Neural progenitor cell (in vitro differentiated cells): ENCODE measurements at places on chromosomes 16 and 17.

DNA sequence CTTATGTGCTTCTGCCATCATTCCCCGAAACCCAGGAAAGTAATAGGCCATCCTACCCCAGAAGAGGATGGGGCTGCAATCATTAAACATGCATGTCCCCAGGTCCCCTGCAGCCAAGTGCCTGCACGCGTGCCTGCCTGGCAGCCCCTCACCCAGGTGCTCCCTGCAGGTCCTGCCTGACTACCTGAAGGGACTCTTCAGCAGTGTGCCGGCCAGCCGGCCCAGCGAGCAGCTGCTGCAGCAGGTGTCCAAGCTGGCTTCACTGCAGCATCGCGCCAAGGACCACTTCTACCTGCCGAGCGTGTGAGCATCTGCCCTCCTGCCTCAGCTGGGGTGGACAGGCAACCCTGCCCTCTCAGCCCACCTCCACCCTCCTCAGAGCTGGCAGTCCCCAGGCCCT is 16.2 kb upstream of the ALKBH5 start:
- DNase-seq: no peak

DNA sequence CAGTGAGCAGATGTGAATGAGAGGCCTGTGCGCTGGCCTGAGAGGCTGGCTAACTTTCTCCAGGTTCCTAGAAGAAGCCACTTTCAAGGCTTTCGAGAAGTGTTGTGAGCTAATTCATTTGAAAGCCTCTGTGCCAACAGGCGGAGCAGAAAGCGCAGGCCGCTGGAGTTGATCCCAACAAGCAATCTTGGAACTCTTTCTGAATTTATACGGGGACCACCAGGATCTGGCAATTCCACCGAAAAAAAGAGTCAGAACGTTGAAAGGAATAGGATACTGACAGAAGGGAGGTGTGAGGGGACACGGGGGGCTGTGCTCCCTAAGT is 71.3 kb upstream of the METRNL start:
- DNase-seq: no peak

DNA sequence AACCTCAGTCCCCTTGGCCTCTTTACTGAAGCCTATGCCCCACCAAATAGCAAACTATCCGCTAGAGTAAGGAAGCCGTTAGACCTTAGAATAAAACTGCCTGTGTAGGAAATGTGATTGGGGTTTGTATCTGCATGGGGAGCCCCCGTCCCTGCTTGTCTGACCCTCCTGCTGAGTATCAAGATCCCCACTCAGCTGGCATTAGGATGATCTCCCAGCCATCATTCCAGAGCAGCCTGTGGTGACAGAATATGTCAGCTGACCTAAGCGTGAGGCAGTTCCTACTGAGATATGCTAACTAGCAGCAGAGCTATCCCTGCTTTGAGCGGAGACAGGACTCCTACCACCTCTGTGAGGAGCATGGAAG is 645 bp upstream of the GFOD2 start:
- DNase-seq: peak; percentile 57

DNA sequence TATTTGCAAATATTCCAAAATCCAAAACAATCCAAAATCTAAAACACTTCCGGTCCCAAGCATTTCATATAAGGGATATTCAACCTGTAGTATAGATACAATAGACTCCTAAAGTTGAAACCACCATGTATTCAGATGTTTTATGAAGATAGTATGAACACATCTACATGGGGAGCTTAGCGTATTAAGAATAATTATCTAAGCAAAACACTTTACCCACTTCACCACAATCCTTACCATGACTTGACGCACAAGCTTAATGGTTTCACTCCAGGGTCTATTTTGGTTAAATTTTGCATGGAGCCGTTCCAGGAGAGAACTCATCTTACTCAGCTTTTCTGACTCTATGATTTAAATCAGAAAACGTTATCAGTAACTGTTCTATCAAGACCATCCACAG is 3.5 kb downstream of the MED1 start:
- no peak for DNase-seq

GRCh38 chr16:67407176-67407787 is 9.0 kb downstream of the ZDHHC1 start:
- DNase-seq: no peak

GRCh38 chr16:16101585-16101984 is 121.7 kb downstream of the ABCC6 start:
- no peak for DNase-seq

DNA sequence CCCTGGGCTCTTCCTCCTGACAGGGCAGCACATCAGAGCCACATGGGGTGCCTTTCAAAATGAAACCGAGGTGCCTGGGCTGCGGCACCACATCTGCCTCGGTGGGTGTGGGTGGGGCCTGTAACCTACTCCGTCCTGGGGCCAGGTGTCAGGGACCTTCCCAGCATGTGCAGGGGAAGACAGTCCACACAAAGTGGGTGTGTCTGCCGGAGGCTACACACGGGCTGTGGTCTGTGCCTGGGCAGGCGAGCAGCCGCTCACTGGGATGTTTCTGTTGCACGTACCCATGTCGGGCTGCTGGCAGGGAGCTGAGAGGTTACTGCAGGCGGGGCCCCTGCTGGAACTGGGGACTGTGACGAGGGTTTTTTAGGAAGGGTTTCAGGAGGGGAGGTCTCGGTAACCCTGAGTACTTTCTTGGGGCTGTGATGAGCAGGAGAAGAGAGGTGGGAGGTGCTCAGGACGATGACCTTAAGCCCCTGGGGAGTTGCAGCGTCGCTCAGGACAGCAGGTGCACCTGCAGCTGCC is 351.2 kb downstream of the SEC14L1 start:
- DNase-seq: no peak

DNA sequence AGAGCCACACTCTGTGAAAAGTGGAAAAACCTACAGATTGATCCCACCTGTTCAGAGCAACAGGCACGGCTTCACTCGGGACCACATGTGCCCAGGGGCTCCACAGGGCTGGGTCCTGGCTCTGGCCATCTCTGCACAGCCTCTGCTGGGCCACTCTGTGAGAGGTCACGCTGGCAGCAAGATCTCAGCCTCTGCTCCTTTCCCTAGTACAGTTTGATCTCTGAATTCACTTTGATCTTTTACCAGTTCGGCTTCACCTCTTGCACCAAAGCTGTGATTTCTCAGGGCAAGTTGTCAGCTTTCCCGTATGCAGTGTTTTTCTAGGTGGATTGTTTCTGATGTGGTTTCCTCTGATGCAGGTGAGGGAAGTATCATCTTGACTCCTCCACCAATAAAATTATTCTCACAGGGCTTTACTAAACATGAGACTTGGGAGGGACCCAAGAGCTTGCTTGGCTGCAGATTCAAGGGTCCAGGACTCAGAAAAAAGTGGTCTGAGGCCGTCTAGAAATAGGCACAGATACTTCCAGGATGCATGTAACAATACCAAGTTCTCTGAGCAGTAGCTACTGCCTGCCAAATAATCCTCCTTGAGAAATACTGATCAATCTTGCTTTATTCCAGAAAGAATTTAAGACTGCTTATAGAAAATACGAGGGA is 24.0 kb upstream of the ALDH3A1 start:
- no peak for DNase-seq

- DNase-seq: peak; percentile 87
Measured at GRCh38 chr16:67170168-67170948, at the start of gene NOL3. Gene NOL3, plus strand, starts transcription at chr16:67170538.

DNA sequence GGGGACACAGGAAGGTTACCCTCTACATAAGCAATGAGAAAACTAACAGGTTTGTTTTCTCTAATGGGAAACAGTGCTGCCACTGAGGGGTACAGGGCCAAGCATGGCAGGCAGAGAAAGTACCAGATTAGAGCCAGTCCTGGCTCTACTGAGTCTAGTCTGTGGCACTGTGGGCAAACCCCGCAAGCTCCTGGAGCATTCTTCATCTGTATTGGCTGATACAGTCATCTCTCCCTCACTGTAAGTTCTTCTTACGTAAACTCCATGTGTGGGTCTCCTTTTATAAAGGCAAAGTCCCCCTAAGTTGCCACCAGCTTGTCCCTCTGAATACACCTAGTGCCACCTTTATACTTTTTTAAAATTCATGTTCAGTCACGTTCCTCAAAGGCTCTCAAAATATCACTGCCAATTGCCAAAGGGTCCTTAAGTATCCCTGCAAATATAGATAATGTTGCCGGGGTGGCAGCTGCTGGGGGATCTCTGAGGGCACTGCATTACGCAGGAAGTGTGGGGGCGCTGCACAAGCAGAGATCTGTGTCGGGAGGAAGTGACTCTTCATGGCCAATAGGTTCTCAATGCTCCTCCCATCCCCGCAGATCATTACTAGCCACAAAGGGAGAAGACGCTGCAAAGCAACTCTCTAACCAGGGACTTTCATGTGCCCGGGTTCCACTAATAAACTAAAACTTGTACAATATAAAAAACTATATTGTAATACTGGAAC is 18.8 kb downstream of the XPO6 start:
- DNase-seq: no peak

GRCh38 chr16:77564791-77565390 is 130.1 kb upstream of the ADAMTS18 start:
- no peak for DNase-seq

DNA sequence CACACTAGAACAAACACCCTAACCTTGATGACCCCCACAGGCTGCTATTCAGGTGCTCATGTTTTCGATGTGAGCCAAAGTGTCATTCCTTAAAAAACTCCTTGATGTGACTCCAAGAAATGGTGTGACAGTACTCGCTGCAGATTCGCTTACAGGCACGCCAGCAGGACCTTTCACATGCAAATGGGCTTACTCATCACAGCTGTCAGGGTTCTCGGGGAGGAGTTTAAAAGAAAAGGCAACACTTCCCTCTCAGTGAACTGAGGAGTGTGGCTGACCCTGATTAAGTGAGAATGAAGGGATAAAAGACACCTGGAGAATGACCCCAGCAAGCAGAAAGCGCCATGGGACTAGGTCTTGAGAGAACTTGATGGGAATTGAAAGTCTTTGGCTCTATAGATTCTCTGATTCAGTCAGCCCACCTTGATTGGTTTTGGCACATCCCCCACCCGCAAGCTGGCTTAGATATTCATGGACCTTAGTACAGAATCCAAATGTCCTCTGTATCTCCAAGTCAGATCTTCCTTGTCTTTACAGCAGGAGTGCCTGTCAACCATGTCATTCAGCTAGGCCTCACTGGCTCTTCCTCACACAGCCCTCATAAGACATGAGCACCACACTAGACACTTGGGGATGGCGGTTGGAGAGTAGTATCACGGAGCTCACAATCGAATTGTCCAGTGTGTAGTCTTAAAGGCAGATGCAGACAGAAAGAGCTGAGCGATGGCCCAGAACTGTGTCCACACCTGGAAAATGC is 82.6 kb downstream of the HIC1 start:
- DNase-seq: peak; percentile 84

DNA sequence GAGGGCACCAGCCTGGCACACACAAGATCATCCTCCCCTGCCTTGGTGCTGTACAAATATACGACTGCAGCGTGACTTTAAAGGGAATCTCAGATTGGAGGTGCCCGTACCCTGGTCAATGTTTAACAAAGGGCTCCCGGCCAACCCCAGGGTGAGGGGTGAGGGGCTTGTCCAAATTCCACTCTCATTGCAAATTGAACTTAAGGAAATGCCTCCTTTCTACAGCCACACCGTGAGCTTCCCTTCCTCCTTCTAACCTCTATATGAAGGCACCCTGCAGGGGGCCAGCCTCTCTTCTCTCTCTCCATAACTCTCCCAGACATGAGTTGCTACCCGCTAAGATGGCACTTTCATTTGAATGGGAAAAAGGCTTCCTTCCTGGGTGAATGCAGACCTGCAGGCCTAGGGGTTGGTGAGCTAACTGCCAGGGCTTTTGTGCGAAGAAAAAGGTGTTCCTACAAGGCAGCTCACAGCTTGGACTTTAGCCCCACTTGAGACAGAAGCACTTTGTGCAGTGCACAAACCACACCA is 76.6 kb downstream of the IRF8 start:
- DNase-seq: no peak

GRCh38 chr16:12203780-12204351 is 227.3 kb downstream of the SNX29 start:
- DNase-seq: peak; percentile 21

DNA sequence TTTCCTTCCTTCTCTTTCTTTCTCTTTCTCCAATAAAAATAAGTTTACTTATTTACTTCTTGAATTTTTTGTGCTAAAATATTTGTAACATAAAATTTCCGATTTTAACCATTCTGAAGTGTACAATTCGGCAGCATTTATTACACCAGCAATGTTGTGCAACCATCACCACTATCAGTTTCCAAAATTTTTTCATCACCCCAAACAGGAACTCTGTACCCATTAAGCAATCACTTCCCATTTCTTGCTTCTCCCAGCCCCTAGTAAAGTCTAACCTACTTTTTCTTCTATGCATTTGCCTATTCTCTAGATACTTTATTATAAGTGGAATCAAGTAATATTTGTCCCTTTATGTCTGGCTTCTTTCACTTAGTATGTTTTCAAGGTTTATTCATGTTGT is 2.5 kb upstream of the HP start:
- DNase-seq: no peak

- no peak for DNase-seq
Measured at GRCh38 chr17:75692976-75693375, 25.8 kb downstream of the SAP30BP start.

- DNase-seq: no peak
Measured at GRCh38 chr17:56497132-56497531, 96.4 kb upstream of the NOG start.

- no peak for DNase-seq
Measured at GRCh38 chr16:62046801-62047200, 10.6 kb upstream of the CDH8 start.

- DNase-seq: peak; percentile 47
Measured at GRCh38 chr16:27355610-27356009, 41.8 kb downstream of the IL4R start.

GRCh38 chr16:50776037-50776436 is 34.2 kb downstream of the CYLD start:
- DNase-seq: no peak

DNA sequence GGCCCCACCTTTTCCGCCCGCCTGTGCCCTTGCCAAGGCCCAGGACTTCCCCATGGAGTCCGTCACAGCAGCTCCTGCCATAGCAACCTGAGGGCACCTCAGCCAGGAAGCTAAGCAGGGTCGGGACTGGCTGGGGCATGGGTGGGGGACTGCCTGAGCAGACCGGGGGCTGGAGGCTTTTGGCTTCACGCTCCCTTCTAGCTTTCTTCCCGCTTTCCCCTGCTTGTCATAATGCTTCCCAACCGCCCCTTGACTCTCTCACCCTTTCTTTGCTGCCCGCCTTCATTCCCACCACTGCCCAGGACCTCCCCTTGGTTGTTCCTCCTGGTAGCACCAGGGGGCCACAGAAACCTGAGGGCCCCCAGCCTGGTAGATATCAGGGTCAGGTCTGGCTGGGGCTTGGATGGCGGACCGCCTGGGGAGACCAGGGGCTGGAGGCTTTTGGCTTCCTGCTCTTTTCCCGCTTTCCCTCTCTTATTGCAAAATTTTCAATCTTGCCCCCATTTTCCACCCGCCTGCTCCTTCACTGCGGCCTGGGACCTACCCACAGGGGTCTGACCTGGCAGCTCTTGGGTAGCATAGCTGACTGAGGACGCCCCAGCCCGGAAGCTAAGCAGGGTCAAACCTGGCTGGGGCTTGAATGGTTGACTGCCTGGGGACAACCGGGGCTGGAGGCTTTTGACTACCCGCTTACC is 2287.7 kb downstream of the TP53TG3F start:
- no peak for DNase-seq

- DNase-seq: no peak
Measured at GRCh38 chr17:71634376-71634775, 486.4 kb upstream of the SOX9 start.

GRCh38 chr17:68812876-68813584 is 142.2 kb downstream of the ABCA8 start:
- no peak for DNase-seq

- no peak for DNase-seq
Measured at GRCh38 chr17:66939461-66940114, 24.9 kb upstream of the CACNG4 start.
